ENCODE measurements at places on chromosomes 6 and 20.

GRCh38 chr20:49964964-49965780, 17.6 kb upstream of the SNAI1 start:
- no peak for DNase-seq

- no peak for DNase-seq
Measured at GRCh38 chr20:33332905-33333456, 50.0 kb downstream of the BPIFB1 start.

- no peak for DNase-seq
Measured at GRCh38 chr6:69294407-69294806, 502.4 kb downstream of the LMBRD1 start.

GRCh38 chr6:162068340-162068739, 659.2 kb downstream of the PRKN start:
- no peak for DNase-seq

GRCh38 chr6:108561742-108562502, 1.2 kb downstream of the FOXO3 start:
- DNase-seq = peak; percentile 34

DNA sequence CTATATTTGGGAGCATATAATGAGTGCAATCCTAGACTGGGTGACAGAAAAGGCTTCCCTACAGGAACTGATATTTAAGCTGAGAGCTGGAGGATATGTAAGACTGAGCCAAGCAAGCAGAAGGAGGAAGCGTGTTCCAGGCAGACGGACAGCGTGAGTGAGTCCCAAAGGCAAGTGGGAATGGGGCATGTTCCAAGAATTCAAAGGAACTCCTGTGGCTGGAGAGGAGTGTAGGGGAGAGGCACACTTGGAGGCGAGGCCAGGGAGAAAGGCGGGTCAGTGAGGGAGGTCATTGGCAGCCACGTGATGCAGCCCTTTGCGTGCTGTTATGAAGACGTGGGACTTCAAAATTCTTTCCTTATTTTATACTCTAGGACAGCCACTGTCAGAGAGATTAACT, 27.9 kb upstream of the SGK1 start:
- DNase-seq = peak; percentile 32

GRCh38 chr6:6652932-6653331, 64.4 kb downstream of the LY86 start:
- DNase-seq = no peak

DNA sequence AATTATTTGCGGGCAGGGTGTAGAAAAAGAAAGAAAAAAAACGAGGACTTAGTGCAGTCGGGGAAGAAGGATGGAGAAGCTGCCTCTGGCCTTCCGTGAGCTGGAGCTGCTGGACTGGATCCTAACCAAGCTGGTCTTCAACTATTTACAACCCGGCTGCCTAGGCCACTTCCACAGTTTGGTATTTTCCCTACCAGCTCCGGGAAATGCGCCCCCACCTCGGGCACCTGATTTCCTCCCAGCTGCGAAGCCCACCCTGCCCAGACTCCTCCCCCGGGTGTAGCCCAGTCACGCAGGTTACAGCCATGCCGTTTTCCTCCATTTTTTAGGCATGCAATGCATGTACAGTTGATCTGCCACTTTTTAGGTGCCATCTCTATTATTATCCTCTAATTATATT, 21.2 kb downstream of the THEMIS start:
- no peak for DNase-seq
